ENCODE measurements at places on chromosomes 5 and 9. TPM values are rescaled to one million over a fixed set of nuclear protein-coding genes. Genes with fewer than 3 reads are reported as not detected.

The ECSCR gene
- not detected for total RNA-seq

DNA sequence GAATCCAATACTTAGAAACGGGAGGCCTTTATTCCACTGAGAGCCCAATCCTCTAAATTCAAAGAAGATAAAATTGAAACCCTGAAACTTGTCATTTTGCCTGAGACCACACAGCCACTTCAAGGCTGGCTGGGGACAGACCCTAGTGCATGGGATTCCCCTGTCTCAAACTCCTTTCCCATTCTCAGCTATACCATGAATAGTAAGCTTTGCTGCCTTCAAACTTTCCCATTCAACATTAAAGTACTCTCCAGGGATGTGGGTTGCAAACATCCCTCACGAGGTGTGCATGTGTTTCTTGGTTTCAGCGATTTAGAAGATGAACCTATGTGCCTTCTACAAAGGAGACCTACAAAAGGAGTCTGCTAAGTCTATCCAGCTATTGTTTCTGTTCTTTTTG lies 64.6 kb downstream of the GABRB2 start:
- H3K4me3 ChIP-seq, result no peak overlapping the region
- no peaks in the 10 kb centered on the region for H3K4me1 ChIP-seq
- H3K36me3 ChIP-seq, result no peaks in the 10 kb centered on the region
- no peak overlapping the region for H3K27ac ChIP-seq

GRCh38 chr5:160922311-160922710 lies 70.3 kb upstream of the ATP10B start:
- DNase-seq, result no peak
- peaks cover 9% of the 10 kb centered on the region for H3K27me3 ChIP-seq
- H3K4me1 ChIP-seq, result no peaks in the 10 kb centered on the region
- H3K4me3 ChIP-seq, result no peak overlapping the region

DNA sequence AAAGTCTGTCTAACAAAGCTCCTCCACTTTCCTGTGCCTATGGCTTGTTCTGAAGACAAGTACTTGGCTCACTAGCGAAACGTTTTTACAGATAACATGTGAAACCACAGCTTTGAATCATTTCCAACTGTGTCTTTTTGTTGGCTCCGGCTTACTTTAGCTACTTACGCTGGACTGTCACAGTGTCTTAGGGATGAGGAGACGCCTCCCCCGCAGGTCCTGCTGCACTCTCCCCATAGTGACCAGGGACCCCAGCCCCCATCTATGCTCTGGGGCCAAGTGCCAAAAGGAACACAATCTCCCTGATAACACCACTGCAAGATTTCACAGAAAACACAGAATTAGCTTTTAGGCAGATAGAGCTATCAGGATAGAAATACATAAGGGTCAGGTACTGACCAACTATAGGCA lies 219.1 kb downstream of the ADAMTS6 start:
- no peak for DNase-seq
- H3K27ac ChIP-seq, result no peak overlapping the region
- no peaks in the 10 kb centered on the region for H3K36me3 ChIP-seq
- H3K4me3 ChIP-seq, result no peak overlapping the region
- no peaks in the 10 kb centered on the region for H3K4me1 ChIP-seq

GRCh38 chr5:116747881-116748280 lies 173.3 kb upstream of the SEMA6A start:
- H3K36me3 ChIP-seq, result no peaks in the 10 kb centered on the region
- no peaks in the 10 kb centered on the region for H3K27me3 ChIP-seq
- no peaks in the 10 kb centered on the region for H3K4me1 ChIP-seq
- no peak for DNase-seq
- no peak overlapping the region for H3K4me3 ChIP-seq
- H3K27ac ChIP-seq, result no peak overlapping the region

All from natural killer cell treated with Interleukin-12 subunit alpha and Interleukin-12 subunit beta and Interleukin-15 and Interleukin-18, amount 100 ng/mL, for 72 hours (primary cell).